ENCODE measurements at places on chromosomes 4 and X. TPM values are rescaled to one million over a fixed set of nuclear protein-coding genes. Genes with fewer than 3 reads are reported as not detected.

DNA sequence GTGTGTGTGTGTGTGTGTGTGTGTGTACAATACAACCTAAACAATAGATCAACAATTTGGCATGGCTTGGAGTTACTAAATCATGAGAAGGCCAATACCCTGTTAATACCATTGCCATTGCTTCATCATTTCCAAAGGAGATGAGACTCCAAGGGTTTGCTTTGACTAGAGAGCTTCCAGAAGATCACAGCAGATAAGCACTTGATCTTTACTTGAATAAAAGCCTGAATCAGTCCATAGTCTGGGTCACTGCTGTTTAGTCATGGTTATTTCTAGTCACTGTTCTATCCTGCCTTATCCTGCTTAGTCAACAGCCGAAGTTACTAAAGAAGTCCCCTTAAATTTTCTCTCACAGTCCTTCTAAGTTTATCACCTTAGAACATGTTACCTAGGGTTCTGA, 58.2 kb downstream of the RAB40AL start:
- DNase-seq = no peak

DNA sequence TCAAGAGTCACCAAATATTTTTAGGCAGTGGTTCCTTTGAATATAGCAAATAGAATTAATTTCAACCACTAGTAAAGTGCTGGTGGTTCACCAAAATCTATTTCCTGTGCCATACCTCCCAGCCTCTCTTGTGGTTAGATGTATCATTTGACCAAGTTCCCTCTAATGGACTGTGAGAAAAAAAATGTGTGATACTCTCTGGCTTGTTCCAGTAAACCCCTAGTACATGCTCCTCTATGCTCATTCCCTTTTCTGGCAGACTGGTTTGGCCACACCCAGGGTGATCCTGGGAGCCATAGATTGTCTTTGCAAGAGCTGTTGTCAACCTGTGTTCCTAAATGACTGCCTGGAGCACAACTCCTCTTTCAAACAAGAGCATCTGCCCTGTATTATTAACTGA, 109.5 kb downstream of the FRAS1 start:
- DNase-seq = no peak

The HPGDS gene
- not detected for total RNA-seq

The TMEM164 gene
- total RNA-seq = 36.9 TPM

DNA sequence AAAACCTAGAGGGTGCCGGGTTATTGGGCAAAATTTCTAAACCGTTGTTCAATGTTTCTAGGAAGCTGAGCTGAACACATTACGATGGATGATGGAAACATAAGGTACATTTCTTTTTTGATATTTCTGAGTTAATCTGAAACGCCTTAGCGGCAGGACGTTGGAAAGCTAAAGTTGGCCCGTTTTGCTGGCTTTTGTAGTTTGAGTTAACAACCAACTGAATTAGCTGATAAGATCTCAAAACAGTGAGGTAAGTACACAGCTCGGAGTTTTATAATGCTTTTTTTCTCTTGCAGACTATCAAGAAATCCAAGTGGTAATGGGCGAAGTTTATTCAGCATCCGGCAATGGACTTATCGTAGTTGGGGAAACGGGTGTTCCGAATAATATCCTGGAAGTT, 73.5 kb downstream of the PRSS12 start:
- no peak for DNase-seq

The WWC2 gene
- 87.4 TPM for total RNA-seq

The RAB9B gene
- 2.1 TPM for total RNA-seq

The ERCC6L gene
- not detected for total RNA-seq

The CT45A5 gene
- not detected for total RNA-seq

The CWH43 gene
- 5.3 TPM for total RNA-seq

DNA sequence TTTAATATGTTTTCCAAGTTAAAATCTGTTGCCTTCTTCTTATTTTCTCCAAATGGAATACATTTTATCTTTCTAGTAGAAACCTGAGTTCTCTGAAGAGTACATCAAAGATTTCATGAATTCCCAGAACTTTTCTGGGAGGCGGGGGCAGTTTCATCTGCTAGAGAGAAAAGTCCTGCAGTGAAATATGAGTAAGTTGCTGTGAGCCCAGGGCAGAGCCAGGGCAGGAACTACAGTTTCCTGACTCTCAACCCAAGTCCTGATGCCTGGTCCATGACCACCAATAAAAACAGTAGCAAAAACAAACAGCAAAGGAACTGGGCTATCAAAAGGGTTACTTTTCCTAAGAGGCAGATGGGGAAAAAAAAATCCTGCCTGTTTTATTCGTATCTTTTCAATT, 239.4 kb upstream of the CTSO start:
- DNase-seq = no peak

DNA sequence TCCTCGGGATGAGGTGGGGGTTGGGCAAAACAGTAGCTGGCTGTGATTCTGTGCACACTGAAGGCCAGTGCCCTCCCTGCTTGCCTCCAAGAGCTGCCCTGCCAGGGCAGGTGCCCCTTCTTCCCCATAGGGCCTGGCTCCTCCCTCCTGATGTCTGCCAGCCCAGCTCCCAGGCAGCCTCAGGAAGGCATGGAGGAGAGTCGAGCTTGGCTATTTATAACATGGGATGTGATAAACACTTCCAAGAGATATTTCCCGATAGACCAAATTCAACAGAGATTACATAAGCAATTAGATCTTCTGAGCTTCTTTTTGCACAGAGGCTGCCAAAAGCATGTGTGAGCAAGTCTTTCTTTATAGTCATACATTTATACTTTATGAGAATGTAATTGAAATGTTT, 45.3 kb upstream of the PJA1 start:
- no peak for DNase-seq

DNA sequence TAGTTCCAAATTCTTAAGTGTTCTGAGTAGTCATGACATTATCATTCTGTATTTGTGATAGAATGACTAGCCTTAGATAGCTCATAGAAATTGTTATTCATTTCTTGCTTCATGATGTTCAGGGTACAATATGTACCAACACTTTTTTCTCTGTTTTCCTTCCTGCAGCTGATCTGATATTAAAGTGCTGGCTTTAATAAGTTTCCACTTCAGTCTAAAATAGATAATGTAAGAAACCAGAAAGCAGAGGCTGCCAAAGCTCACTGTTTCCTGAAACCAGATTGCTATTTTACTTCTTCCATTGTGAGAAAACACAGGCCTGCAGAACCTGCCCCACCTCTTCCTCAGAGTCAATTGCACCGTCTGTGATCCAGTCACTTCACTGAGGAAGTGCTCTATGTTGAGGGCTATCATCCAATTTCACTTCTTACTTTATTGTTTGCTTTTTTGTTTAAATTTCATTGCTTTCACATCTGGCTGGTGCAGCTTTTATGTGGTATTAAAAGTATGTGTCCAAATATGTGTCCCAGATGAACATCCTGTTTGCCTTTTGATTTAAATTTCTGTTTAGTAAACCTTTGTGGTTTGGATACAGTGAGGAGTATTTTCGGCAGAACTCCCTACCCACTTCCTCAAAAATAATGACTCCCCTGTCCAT, 652.1 kb downstream of the ANKRD50 start:
- DNase-seq = peak; percentile 4

GRCh38 chr4:162849937-162850336, 316.8 kb downstream of the NAF1 start:
- DNase-seq = no peak

- no peak for DNase-seq
These were observed 319.6 kb upstream of the HS3ST1 start for GRCh38 chr4:11748164-11748872.

GRCh38 chr4:37802068-37802666, 24.3 kb upstream of the PGM2 start:
- DNase-seq = peak; percentile 78

DNA sequence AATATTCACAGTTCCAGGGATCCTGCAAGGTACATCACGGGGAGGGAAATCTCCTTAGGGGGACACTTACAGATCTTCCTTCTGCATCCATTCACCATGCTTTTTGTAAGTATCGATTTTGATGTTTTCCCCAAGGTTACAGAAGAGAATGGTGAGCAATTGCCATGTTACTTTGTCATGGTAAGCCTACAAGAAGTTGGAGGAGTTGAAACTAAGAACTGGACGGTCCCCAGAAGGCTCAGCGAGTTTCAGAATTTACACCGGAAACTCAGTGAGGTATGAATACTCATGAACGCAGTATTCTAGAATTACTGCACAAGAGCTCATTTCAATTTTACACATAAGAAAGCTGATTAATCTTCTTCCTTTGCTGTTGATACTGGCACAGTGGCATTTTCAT, 53.9 kb downstream of the LRP2BP start:
- no peak for DNase-seq

The LIMCH1 gene
- total RNA-seq = 174 TPM

The HMGN5 gene
- 3.1 TPM for total RNA-seq

The CFAP47 gene
- 5.3 TPM for total RNA-seq

- peak; percentile 67 for DNase-seq
These were observed 34.7 kb downstream of the NOP14 start for GRCh38 chr4:2928242-2929176.

DNA sequence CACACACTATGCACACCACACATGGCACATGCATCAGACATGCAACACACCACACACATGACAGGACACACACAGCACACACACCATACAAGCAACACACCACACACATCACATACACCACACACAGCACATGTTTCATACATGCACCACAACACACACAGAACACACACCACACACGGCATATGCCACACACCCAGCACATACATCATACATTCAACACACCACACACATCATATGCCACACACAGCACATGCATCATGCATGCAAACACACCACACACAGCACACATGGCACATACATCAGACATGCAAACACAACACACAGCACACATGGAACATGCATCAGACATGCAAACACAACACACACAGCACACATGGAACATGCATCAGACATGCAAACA, 80.7 kb upstream of the LRPAP1 start:
- DNase-seq = no peak

GRCh38 chrX:43939187-43939926, 33.8 kb downstream of the NDP start:
- no peak for DNase-seq

- peak; percentile 86 for DNase-seq
These were observed 11.4 kb downstream of the KLF3 start for GRCh38 chr4:38675146-38676121.

The MAP9 gene
- total RNA-seq = 32.0 TPM

The MCUB gene
- 12.1 TPM for total RNA-seq

The SCML1 gene
- 5.3 TPM for total RNA-seq

GRCh38 chrX:17361620-17362019, 13.4 kb upstream of the NHS start:
- peak; percentile 12 for DNase-seq

DNA sequence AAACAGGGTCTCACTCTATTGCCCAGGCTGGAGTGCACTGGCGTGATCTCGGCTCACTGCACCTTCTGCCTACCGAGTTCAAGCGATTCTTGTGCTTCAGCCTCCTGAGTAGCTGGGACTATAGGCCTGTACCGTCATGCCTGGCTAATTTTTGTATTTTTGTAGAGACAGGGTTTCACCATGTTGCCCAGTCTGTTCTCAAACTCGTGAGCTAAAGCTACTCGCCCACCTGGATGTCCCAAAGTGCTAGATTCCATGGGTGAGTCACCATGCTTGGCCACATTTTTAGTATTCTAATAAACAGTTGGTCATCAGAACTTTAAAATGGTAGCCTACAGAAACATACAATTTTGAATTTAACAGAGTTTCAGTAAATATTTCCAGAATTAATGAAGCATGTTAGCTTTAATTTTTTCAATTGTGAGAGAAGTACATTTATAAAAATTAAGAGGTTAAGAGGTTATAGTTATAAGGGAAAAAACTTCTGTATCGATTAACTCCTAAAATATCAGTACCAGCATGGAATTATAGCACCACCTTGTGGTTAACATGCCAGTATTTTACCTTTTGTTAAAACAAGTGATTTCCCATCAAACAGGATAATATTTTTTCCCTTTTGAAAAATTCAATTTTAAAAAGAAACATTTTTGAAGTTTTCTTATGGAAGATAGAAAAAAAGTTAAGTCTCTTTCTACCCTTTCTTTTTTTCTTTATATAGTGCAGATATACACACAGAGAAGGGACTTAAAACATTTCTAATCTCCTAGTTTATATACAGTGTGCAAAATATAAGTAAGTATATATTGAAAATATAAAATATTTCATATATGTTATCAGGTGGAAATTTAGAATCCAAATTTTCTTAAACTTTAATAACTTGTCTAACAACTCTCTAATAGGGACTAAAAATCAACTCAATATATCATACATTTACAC, 35.4 kb downstream of the CEP44 start:
- DNase-seq = peak; percentile 8

- DNase-seq = no peak
These were observed 161.3 kb downstream of the ATP10D start for GRCh38 chr4:47646372-47646771.

DNA sequence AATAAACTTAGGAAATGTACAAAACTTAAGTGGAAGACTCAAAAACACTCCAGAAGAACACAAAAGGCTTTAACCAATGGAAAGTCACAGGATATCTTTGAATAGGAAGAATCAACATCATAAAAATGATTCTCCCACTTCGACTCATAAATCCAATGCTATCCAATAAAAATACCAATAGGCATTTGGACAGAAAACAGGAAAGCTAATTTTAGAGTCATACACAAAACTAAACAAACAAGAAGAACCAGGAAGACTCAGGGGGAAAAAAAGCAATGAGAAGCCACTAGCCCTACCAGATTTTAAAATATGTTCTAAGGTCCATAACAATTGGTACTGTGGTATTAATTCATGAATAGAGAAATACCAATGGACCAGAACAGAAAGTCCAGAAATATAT, 28.2 kb downstream of the SLC9A7 start:
- DNase-seq = no peak

The FGF16 gene
- 0.22 TPM for total RNA-seq

DNA sequence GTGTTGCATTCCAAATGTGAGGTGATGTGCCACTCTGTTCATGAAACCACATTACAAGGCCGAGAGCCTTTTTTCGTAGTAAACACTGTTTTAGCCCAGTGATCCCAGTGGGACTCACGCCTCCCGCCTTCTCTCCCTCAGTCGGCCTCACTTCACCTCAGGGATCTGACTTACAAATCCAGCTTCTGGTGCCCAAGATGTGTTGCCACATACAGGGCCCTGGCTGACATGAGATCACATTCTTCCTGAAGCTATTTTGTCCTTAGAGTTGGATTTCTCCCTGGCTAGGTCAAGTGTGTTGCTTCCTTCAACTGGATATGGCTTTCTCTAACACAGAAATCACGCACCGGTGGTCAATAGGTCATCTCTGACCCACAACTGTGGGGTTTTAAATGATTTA, 354.7 kb downstream of the FBXW7 start:
- no peak for DNase-seq

- no peak for DNase-seq
These were observed 55.6 kb downstream of the SRPX start for GRCh38 chrX:38165023-38165422.

Data from thyroid gland (tissue), 4 donors.